Stimulated activated CD4-positive, alpha-beta T cell treated with anti-CD3 and anti-CD28 coated beads, Interleukin-1b, Interleukin-23, amount 100 ng/mL, for 1 hour (primary cell): ENCODE measurements at places on chromosomes 12 and 14.
A peak's percentile ranks its signal among the peaks of the same experiment; 100 is the strongest.

GRCh38 chr12:51752234-51752889 is 96.2 kb downstream of the FIGNL2 start:
- DNase-seq = no peak

- DNase-seq = no peak
These were observed 361.2 kb downstream of the SLC6A15 start for GRCh38 chr12:84551373-84551772.

DNA sequence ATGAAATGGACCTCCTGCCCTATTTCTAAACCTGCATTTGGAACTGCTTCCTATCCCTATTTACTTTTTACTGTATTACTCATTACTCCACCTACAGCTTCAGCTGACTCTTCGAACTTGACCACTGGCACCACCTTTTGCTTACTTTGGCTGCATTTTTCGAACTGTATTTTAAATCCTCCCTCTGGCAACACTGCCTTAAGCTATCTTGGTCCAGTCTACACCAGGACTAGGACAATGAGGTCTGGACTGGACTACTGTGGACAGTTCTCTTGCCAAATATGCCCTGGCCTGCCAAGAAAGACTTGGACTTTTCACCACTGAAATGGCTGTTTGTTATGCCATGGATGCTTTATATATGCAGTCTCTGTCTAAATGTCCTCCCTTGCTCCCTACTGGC is 328.1 kb downstream of the BTG1 start:
- no peak for DNase-seq

DNA sequence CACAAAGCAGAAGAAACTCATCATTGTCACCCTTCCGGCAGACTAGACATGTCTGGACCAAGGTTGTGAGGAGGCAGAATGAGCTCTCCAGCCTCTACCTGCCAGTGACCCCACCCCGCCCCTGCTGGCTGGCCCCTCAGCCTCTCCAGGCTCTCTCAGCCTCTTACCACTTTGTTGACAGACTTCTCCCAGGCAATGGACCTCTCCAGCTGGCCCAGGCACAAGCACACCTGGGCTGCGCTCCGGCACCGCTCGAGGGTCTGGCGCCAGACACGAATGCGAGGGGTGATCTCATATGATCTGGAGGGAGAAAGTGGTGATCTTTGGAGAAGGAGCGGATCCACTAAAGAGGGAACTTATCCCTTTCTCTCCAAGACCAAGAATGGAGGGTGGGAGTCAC is 30.3 kb downstream of the BAZ2A start:
- no peak for DNase-seq

- DNase-seq = no peak
These were observed 321.4 kb upstream of the RGS6 start for GRCh38 chr14:71610797-71611196.

DNA sequence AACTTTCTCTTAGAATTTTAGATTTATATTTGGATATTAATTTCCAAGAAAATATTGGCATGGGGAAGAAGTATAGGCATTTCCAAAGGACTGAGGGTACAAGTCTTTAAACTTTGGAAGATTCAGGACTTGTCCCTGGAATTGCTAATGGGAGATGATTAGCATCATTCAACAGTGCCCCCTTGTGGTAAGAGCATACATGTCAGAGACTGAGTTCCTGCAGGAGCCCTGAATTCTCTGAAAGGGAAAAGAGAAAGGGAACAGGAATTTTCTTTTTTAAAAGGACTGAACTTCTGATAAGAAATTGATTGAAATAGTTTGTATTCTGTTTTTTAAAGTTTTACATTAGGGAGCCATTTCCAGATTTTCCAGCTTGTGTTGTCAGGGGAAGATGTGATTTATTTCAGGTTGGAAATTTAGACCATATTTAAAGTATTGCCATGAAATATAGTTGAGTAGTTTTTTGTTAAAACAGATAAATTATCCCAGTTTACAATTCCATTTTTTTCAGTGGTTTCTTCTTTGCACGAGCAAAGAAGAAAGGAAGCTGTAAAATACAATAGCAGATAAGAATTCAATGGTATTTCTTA is 44.0 kb upstream of the REP15 start:
- peak; percentile 18 for DNase-seq

- peak; percentile 33 for DNase-seq
These were observed 135.7 kb downstream of the PPM1H start for GRCh38 chr12:62799126-62799736.

DNA sequence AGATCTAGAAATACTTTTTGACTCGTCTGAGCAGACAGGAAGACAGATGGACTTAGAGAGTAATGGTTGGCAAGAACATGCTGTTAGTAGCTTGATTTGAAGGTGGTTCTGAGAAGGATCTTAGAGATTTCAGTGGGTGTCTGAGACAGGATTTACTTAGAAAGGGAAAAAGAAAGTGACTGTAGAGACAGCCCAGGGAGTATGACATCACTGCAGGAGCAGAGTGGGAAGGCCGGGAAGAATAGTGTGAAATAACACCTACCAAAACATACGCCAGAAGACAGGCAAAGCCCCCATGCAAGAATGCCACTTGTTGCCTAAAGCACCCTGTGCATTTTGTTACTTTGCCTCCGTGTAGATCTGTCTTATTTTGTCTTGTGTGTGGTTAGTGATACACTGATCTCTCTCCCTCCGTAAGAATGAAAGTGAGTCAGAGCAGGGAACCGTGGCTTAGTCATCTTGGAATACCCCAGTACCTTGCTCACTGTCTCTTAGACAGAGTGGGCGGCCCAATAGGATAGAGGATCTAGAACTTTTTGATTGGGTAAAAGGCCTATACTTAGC is 161.3 kb upstream of the IFNG-AS1 start:
- DNase-seq = no peak
